Right renal cortex interstitium (tissue), 3 donors: ENCODE measurements at places on chromosomes 7 and 10.

GRCh38 chr10:104309980-104310978 is 28.0 kb downstream of the ITPRIP start:
- no peak for DNase-seq

DNA sequence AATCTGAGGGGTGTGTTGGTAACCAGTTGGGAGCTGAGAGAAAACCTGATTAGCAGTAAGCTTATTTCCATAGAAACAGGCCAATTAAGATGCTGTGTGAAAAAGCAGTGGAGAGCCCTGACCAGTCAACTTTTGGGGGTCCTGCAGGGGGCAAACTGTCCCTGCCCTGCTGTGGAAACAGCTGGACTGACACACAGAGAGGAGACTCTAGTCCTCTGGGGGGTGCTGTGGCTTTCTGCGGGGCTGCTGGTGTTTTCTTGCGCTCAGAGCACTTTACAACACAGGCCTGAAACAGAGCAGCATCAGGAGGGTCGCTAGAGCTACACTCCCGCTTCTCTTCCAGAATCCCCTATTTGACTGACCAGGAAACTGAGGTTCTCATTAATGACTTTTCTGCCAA is 546.9 kb upstream of the GALNT17 start:
- DNase-seq, result no peak

GRCh38 chr7:151142686-151143040 is 24.8 kb downstream of the GBX1 start:
- no peak for DNase-seq

DNA sequence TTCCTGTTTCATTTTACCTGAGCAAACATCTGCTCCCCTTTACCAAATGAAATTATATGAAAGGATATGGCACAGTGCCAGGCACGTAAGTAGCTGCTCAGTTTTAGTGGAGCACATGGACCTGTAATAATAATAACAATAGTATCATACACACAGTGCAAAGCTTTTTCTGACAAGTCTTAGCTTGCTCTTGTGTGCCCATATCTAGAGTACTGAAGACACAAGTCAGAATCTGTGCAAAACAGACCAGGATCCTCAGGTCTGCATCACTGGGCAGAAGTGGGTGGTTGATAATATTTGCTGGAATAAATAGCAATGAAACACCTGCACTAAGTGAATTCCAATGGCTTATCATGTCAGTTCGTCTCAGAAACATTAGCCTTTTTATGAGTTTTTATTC is 85.5 kb upstream of the DKK1 start:
- no peak for DNase-seq
